Bronchial smooth muscle cell (primary cell): ENCODE measurements at places on chromosomes 2 and 18. TPM values are rescaled to one million over a fixed set of nuclear protein-coding genes. Genes with fewer than 3 reads are reported as not detected.

The KLHL41 gene
- total RNA-seq, result 2.5 and 16.7 TPM in 2 replicates

The ASAP2 gene
- 18.6 and 20.1 TPM in 2 replicates for total RNA-seq

The CCDC74B gene
- total RNA-seq, result 4.1 and 10.6 TPM in 2 replicates

The DNAJC5G gene
- not detected in 2 replicates for total RNA-seq

The SP140L gene
- total RNA-seq, result 6.1 and 7.3 TPM in 2 replicates
